Activated CD8-positive, alpha-beta T cell treated with anti-CD3 and anti-CD28 coated beads, Interleukin-2, amount 10 ng/mL, durations not matched to agents 7 days and 5 days (primary cell): ENCODE measurements at places on chromosomes 2 and 18.

DNA sequence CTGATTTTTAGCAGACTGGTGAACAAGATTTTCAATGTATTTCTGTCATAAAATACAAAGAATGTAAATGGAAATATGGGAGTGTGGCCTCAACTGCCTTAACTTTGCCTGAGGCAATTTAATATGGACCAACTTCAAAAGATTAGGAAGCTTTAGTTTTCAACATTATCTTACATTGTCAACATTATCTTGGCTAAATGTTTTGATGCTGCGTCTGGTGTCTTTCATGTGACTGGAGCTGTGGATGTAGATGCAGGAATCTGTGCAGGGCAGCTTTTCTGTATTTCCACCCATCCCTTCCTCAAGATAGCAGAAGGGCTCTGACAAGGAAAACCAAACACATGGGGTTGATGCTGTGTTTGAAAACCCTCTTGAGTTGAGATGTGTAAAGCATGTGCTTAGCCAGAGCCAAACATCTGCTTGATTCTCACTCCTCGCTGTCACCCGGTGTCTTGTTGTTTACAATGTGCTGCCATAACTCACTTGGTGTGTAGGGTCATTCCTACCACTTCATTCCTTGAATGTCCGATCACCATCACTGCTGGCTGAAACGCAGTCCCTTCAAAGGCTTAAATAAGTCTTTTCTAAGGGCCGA is 33.0 kb downstream of the COPS8 start:
- no peak for DNase-seq

GRCh38 chr2:221675201-221675908 is 103.3 kb upstream of the EPHA4 start:
- DNase-seq, result no peak

GRCh38 chr2:6526093-6526824 is 339.4 kb downstream of the CMPK2 start:
- no peak for DNase-seq

DNA sequence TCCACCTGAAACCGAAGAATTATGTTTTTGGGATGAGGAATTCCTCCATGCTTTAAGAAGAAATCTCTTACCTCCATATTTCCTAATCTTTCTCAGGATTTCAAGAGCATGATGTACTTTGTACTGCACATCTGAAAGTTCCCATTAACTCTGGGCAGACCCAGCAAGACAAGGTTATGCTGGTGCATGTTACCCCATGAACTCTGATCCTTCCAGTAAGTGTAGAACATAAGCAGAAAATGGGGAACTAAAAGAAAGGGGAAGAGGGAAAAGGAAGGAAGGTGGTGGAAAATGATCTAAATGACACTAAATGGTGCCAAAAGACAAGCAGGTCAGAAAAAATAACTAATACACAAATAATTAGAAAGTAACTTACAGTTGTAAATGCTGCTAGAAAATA is 50.7 kb downstream of the STRN start:
- no peak for DNase-seq

- no peak for DNase-seq
Observed at GRCh38 chr2:71466301-71467179, 13.2 kb downstream of the DYSF start.

DNA sequence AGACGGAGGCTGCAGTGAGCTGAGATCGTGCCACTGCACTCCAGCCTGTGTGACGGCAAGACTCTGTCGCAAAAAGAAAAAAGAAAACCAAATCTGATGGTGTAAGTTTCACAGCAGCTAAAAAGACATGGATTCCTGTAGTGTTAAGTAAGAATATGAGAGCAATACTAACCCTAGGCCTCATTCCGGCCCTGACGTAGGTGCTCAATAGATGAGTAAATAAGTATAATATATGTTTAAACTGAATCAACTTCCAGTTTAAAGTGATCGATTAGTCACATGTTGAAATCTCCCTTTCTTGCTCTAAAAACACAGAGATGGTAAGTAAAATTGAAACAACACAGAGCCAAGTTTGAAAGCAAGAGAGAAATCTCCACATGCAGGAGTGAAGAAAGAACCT is 8.0 kb downstream of the ME2 start:
- DNase-seq, result no peak

DNA sequence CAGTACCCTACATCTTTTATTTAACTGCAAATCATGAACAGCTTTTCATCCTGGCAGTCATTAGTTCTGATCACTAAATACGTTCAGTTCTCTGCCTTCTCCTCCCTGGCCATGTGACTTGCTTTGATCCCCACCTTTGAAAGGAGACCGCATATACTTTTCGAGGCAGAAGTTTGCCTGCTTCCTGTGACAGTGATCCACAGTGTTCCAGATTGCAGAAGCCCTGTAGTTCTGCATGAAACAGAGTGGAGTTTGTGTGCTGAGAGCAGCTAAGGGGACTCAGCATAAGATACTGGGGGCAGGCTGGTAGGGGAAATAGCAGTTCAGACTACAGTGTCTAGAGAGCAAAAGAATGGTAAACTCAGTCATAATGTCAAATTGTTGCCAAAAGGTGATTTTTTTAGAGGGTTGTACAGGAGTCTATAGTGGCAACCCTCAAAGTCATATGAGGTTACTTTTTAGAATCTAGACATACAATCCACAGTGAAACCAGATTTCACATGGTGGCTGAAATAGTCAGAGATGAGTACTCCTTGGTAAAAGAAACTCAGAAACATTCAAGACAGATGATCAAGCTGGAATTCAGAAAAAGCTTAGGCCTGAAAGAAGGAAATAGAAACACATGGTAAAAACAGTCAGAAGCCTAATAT is 1800.4 kb upstream of the CELF4 start:
- no peak for DNase-seq
